ENCODE measurements at places on chromosomes 13 and 19.

GRCh38 chr13:99990126-99990977 lies 8.8 kb downstream of the ZIC2 start:
- DNase-seq: no peak

- no peak for DNase-seq
These were observed 56.6 kb upstream of the GPC6 start for GRCh38 chr13:93169980-93170379.

DNA sequence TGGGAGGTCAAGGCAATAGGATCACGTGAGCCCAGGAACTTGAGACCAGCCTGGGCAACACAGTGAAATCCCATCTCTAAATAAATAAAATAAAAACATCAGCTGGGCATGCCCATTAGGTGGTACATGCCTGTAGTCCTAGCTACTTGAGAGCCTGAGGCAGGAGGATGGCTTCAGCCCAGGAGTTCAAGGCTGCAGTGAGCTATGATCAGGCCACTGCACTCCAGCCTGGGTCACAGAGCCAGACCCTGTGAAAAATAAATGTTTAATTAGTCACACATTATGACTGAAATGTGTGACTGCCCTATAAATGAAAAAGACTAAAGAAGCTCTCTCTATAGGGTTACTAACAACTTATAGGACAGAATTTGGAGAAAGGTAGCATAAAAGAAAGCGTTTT lies 37.7 kb downstream of the USP12 start:
- DNase-seq: no peak

DNA sequence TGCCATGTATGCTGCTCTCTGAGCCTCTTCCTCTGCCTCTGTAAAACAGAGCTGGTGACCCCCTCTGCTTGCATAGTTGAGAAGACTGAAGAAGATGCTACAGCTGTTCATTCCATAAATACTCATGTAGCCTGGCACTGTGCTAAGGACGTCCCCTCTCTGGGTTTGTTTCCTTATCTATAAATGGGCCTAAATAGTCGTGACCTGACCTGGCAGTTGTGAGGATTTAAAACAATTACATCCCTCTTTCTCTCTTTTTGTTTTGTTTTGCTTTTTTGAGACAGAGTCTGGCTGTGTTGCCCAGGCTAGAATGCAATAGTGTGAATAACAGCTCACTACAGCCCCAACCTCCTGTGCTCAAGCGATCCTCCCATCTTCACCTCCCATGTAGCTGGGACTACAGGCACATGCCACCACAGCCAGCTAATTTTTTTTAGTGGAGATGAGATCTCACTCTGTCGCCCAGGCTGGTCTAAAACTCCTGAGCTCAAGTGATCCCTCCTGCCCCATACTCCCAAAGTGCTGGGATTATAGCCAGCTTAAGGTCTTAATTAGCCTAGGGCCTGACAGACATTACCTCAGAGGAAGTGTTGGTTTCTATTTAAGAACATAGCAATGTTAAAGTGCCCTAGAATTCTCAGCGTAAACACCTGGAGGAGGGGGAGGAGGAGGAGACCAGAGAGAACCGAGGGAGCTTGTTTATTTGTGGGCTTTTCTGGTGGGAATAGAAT lies 4.6 kb downstream of the WDR62 start:
- no peak for DNase-seq

DNA sequence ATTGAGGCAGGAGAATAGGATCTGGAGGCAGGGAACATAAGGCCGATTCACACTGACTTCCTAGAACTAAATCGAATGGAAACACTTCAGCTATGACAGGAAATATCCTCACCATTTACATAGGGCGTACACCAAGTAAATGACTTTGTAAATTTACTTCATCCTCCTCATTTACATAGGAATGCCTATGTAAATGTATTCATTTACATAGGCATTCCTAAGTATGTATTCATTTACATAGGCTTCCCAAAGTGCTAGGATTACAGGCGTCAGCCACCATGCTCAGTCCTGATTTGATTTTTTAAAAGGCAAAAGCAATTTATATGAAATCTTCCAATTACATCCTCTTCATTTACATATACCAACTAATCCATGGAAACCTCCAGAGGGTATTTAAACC lies 133.1 kb upstream of the RFC3 start:
- no peak for DNase-seq

DNA sequence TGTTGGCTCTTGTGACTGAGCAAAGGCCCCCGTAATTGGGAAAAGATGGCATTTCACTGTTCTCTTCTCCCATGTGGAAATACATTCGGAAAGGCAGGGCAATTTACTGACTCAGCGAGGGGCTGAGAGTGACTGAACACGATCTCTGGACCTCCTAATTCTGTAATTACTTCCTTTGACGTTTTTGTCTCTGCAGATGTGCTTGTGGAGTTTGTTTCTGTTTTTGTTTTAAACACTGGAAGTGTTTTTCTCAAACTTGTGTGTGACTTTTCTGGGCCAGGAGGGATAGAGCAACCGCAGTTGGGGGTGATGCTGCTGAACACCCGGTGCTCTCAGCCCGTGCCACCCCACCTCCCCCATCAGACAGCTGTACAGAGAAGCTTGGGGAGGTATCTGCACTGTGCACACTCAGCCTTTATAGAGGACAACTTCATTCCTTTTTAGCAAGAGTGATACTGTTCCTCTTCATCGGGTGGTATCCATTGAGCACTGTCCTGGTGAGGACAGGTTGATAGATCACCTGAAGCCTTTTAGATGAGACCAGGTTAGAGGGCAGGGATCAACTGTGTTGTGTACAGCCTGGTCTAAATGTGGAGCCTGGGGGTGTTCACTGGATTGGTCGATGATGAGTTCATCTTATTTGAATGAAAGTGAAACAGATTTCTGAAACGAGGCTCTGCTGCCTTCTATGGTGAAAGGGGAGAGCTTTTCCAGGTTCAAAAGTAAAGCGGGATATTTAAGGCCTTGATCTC lies 117.4 kb downstream of the ESD start:
- no peak for DNase-seq

GRCh38 chr13:110045202-110045601 lies 258.8 kb upstream of the IRS2 start:
- no peak for DNase-seq

DNA sequence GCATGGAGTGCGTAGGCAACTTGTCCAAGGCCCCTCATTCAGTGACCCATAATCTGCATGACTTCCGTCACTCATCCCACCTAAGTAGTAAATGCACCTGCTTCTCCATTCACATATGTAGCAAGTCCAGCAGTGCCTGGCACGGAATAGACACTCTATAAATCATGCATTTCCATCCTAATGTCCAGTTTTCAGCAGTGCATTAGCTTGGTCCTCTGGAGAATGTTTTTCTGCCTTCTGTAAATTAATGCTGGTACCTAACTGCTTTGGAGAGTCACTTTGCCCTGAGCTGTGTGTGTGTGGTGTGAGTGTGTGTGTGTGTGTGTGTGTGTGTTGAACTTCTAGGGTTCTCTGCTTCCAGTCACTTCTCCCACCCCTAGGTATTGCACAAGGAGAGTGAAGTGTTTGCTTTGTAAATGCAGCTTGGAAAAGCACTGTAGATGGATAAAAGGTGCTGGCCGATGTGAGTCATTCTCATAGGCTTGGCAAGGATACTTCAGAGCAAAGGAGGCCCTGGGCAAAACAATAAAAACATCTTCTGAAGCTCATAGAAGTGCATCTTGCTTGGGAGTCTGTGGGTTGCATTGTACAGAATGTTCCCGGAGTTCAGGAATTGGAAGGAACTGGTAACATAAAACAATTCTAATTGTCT lies 181.8 kb downstream of the KATNAL1 start:
- no peak for DNase-seq

DNA sequence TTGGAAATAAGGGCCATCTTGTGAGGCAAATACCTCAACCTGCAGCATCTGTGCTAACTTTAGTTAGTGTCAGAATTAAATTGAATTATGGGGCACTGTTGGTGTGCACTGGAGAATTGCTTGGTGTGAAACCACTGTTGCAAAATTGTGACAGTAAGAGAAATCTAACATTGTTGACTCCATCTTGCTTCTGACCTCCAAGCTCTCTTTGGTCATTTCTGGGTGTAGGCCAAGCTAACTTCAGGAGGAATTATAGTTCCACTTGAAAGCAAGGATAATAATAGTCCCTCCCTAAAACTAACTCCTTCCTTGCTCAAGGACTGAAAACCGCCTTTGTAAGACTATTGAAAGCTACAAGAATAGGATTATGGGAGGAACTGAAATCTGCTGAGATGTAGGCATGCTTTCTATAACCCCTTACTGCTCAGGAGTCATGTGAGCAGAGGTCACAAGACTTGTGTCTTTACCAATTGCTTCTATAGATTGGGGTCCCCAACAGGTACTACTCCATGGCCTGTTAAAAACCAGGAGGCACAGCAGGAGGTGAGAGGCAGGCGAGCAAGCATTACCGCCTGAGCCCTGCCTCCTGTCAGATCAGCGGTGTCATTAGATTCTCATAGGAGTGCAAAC lies 24.9 kb upstream of the GAS6 start:
- no peak for DNase-seq

GRCh38 chr13:102692491-102692826 lies 2.4 kb downstream of the METTL21C start:
- DNase-seq: no peak

DNA sequence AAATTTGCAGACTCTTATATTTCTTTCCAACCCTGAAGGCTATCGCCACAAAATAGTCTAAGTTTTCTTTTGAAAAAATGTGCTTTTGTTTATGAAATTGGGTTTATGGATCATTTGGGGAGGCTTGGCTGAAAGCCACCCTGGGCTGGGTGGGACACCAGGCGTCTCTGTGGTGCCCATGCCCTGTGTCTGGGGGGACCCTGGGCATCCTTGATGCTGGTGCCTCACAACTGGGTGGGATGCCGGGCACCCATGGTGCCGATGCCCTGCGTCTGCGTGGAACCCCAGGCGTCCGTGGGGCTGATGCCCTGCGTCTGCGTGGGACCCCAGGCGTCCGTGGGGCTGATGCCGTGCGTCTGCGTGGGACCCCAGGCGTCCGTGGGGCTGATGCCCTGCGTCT lies 105.0 kb downstream of the RAB20 start:
- no peak for DNase-seq

- no peak for DNase-seq
These were observed 48.0 kb upstream of the IPO5 start for GRCh38 chr13:97905517-97905916.

- no peak for DNase-seq
These were observed 4.9 kb downstream of the ONECUT3 start for GRCh38 chr19:1758231-1758577.

- no peak for DNase-seq
These were observed 23.6 kb upstream of the NDFIP2 start for GRCh38 chr13:79457390-79457789.

- no peak for DNase-seq
These were observed 11.4 kb downstream of the ZNF708 start for GRCh38 chr19:21317821-21318220.

GRCh38 chr19:7869910-7870511 lies 4.2 kb downstream of the PRR36 start:
- DNase-seq: no peak

GRCh38 chr19:22526661-22527272 lies 104.6 kb upstream of the ZNF98 start:
- DNase-seq: no peak

DNA sequence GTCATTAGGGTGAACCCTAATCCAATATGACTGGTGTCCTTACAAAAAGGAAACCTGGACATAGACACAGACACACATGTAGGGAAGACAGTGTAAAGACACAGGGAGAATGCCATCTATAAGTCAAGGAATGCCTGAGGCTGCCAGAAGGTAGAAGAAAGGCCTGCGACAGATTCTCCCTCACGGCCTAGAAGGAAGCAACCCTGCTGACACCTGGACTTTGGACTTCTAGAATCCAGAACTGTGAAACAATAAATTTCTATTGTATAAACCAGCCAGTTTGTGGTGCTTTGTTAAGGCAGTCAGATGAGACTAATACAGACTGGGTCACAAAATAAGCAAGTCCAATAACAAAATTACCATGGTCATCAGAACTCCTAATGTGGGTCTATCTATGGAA lies 120.4 kb downstream of the ENOX1 start:
- no peak for DNase-seq

- DNase-seq: no peak
These were observed 12.2 kb upstream of the BCAM start for GRCh38 chr19:44796701-44797115.

DNA sequence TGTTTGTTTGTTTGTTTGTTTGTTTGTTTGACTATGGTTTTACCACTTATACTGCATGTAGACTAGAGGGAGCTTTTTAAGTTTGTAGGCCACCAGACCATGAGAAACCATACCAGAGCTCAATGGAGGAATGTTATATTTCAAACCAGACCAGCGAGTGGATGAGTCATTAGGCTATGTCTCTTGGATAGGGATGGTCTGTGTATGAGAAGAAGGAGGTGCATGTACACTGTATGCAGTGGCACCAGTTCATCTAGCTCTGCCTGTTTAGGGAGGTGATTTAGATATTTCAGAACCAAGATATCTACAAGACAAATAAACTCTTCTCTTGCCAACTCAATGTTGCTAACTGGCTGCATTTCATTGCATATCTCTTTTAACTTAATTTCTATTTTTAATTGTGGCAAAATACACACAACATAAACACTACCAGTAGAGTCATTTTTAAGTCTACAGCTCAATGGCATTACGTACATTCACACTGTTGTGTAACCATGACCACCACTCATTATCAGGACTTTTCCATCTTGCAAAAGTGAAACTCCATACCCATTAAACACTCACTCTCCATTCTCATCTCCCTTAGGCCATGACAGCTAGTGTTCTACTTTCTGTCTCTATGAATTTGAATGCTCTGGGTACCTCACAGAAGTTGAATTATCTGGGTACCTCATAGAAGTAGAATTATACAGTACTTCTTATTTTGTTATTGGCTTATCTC lies 29.2 kb downstream of the SYDE1 start:
- no peak for DNase-seq

GRCh38 chr13:105642511-105642958 lies 892.9 kb downstream of the EFNB2 start:
- no peak for DNase-seq

DNA sequence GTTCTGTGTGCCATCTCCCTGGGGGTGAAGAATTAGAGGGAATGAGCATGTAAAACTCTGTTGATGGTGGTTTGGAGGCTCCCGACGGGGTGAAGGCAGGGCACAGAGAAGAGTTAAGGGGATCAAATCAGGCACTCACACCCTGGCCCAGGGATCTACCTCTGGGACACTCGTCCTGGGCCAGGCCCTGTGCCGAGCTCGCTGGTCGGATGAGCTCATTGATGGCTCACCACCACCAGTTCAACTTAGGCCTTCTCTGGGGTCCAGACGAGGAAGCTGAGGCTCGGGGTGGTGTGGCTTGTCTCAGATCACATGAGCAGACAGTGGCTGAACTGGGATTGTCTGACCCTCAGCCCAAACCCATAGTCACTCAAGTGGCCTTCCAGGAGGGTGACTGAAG lies 1.6 kb downstream of the NACC1 start:
- DNase-seq: no peak

Measured in stimulated activated CD4-positive, alpha-beta T cell treated with anti-CD3 and anti-CD28 coated beads, TNF-alpha, amount 100 ng/mL, for 1 hour (primary cell).